Cardiac ventricle fibroblast (primary cell): ENCODE measurements at places on chromosomes 11 and 22. TPM values are rescaled to one million over a fixed set of nuclear protein-coding genes. Genes with fewer than 3 reads are reported as not detected.

OR51B2 gene
- total RNA-seq, result not detected in 2 replicates

TRMT112 gene
- 202 and 252 TPM in 2 replicates for total RNA-seq

CALCA gene
- not detected in 2 replicates for total RNA-seq

TNNT3 gene
- 2.9 and 7.9 TPM in 2 replicates for total RNA-seq

FAM180B gene
- not detected in 2 replicates for total RNA-seq
